ENCODE measurements at places on chromosomes 1 and 21.

DNA sequence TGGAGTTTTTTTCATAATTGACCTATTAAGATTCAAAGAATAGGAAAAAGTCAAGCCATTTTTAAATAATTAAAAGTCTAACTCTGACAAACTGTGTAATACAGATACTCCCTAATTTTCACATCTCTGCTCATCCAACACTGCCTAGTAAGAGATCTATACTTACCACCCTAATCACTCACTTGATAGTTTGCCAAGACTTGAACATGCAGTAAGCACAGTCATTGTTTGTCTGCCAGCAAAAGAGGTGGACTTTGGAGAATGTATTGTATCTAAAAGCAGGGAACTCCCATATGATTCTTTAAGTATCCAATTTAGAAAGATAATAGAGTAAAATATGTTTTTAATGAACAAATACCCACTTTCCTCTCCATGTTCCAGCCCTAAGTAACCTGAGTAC is 15.5 kb downstream of the TMEM59 start:
- DNase-seq, result no peak

- DNase-seq, result no peak
Observed at GRCh38 chr1:232554409-232554808, 75.5 kb downstream of the SIPA1L2 start.

GRCh38 chr1:21325231-21325718 is 35.0 kb upstream of the ECE1 start:
- DNase-seq, result peak; percentile 68

GRCh38 chr1:74180490-74180889 is 17.5 kb downstream of the LRRIQ3 start:
- no peak for DNase-seq

- DNase-seq, result no peak
Observed at GRCh38 chr1:116877141-116877818, 32.4 kb upstream of the PTGFRN start.

GRCh38 chr1:23909412-23909811 is 3.8 kb downstream of the CNR2 start:
- DNase-seq, result peak; percentile 41

- DNase-seq, result no peak
Observed at GRCh38 chr1:25814549-25815087, 5.1 kb upstream of the MTFR1L start.

DNA sequence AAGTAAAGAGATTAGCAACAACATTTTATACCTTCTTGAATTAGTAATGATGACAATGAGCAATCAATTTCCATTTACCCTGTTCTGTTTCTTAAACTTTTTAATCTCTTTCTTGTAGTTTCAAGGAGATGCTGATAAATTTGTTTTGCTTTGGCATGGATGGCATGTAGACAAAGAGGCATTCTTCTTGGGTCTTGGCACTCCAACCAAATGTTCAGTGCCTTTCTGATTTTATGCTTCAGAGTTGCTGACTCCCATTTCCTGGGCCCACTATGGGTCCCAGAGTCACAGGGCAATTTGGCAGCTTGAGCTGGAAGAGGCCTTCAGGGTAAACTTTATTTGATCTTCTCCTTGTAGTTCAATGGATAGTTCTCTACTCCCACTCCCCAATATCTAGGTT is 42.1 kb upstream of the OSBPL9 start:
- no peak for DNase-seq

DNA sequence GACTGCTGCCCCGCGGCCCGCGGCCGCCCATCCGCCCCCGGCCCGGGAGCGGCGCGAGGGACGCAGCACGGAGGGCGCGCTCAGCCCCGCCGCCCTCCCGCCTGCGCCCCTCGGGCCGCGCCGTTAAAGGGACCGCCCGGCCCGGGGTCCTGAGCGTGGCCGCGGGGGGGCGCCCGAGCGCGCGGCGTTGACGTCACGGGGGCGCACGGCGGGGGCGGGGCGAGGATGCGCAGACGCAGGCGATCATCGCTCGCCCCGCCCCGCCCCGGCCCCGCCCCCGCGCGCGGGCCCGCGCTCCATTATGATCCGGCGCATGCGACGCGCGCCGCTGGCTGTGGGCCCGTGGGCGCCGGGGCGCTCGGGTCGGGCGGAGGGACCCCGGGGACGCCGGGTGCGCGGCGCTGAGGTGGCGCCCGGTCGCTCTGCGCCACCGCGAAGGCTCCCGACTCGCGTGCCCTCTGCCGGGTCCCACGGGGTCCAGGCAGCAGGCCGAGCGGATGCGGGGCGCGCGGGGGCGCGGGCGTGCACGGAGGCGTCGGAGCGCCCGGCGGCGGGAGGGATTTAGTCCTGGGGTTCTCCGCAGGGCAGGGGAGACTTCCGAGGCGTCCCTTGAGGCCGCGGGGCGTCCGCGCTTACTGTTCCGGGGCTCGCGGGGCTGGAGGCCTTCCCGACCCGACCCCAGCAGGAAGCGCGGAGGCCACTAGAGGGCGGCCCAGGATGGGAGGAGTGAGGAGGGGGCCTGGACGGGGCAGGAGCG is at the start of gene DVL1:
Gene DVL1 (minus strand): TSS at position 163 of the 757 bp plus-strand sequence. CDS start 353 bp downstream, outside the sequence.
- peak; percentile 80 for DNase-seq

DNA sequence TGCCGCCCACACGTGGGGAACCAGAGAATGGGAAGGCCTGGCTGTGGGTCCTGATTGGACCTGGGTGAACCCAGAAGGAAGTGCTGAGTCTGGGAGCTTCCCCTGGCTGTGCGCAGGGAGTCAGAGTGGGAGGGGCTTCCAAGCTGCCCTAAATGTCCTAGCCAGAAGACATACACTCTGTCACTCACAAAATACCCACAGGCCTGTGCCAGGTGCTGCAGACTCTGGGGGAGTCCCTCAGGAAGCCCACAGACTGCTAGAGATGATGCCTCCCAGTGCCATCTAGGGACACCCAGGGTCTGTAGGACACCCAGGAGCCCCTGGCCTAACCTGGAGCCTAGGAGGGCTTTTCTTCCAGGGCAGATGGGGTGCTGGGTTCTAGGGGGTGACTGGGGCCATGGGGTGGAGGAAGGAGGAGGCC is 33.7 kb upstream of the LRP8 start:
- no peak for DNase-seq

DNA sequence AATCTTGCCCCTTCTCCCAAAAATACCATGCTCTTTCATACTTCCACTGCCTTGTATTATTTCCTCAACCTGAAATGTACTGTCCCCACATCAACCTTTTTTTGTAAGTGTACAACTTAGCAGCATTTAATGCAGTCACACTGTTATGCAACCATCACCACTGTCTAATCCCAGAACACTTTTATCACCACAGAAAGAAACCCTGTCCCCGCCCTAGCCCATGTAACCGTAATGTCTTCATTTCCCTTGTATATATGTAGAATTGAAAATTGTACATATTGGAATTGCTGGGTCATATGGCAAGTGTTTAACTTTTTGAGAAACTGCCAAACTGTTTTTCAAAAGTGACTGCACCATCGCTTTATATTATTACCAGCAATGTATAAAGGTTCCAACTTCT is 37.4 kb downstream of the PTP4A2 start:
- no peak for DNase-seq

- no peak for DNase-seq
Observed at GRCh38 chr1:46026531-46026930, 105.9 kb downstream of the PIK3R3 start.

DNA sequence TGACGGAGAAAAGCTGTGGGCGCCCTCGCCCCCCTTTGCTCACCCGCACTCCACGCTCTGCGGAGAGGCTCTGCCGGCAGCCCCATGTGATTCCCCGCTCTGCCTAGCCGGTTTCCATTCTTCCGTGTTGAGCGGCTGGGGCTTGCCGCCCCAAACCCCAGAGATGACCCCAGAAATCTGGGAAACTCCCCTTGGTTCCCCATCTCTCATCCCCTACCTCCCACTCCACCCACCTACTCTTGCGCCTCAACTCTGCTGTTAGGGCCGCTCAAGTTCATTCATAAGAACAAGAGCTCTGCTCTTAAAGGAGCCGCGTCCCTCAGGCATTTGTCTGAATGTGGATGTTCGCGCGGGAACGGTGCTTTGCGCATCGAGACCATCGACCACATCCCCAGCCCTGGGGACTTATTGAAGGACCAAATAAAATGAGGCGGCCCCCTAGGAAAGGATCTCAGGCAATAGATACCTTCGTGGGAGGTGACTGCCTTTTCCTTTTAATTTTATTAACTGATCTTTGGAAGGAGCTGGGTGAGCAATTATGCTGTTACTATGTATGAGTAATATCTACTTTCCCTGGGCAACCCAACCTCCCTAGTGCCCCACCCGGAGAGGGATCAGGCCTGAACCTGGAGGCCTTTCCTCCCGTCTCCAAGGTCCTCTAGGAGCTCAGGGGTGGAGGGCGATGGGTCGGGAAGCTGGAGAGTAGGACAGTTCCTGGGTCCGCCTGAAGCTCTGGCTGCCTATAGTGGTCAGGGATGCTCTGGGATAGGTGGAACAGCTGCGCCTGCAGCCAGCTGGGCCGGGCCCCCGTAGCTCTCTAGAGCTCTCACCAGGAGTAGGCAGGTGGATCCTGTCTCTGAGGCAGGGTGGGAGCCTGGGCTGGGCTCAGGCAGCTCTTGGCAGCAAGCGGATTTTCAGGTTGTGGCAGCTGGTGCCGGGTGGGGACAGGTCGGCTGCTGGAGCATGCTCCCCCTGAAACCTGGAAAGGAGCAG is 898 bp downstream of the MFSD2A start:
- peak; percentile 77 for DNase-seq

DNA sequence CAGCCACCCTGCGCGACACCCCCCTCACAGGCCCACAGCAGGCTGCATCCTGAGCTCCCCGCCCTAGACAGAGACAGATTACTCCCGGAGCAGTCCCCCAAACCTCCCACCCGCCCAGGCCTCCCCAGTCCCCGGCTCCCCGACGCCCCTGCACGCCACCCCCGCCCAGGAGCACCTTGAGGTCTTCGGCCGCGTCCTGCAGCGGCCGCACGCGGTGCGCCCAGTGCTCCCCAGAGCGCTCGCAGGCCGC is 731 bp downstream of the TRIM11 start:
- DNase-seq, result peak; percentile 56

DNA sequence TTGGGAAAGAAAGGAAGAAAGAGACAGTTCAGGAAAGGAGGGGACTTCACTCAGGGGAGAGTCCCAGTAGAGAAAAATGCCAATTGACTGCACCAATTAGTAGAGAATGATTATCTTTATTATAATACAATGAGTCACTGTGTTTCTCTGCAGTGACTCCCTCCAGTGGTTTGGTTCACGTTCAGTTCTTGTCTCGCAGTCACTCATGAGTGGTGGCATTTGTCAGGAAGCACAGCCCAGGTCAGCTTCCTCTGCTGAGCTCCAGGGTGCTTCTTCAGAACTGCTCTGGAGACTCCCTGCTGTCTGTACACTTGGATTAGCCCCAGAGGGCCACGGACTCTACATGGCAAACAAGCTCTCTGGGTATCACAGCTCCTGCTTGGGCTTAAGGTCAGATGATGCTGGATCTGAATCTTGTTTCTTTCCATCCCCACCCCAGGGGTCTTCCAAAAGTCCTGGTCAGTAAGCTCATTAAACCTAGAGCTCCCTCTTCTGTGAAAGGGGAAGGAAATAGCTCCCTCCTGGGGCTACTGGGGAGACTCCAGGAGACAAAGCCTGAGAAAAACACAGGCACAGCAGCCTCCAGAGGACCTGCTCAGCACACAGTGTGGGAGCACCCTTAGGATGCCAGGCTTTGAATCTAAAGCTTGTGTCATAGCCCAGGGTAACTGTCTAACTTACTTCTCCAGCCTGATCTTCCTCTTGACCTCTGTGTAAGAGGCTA is 619.0 kb downstream of the AJAP1 start:
- no peak for DNase-seq

GRCh38 chr1:74587888-74588287 is 75.5 kb upstream of the LRRC53 start:
- no peak for DNase-seq

DNA sequence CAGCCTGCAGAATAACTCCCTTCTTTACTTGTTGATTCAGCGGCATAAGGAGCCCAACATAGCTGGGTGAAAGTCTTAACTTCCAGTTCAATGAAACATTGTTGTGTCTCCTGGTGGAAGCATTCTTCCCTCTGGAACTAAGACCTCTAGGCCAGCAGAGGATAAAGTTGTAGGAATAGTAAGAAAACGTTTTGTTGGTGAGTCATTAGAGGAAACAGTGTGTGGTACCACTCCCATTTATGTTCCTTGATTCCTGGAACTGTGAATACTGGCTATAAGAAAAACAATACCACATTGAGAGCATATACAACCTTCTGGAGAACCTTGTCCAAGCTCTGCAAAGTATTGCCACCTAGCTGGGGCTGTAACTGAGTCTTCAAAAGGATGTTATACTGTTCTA is 737.4 kb upstream of the ZP4 start:
- DNase-seq, result no peak

- DNase-seq, result peak; percentile 44
Observed at GRCh38 chr1:176211396-176212165, 4.5 kb upstream of the COP1 start.

DNA sequence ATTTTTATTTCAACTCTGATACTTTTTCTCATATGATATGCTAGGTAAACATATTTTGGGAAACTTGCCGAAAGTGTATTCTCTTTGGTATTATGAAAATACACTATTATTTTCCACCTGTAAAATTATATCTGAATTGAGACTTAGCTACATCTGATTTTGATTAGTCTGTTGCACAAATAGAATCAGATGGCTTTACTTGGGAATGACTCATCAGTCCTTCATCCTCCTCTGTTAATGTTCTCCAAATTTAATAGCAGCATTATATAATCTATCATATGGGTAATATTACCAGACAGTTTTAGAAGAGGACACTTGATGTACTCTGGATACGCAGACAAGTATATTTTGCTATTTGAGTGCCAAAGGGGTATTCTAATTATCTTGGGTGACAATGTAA is 245.3 kb downstream of the CTH start:
- DNase-seq, result no peak

DNA sequence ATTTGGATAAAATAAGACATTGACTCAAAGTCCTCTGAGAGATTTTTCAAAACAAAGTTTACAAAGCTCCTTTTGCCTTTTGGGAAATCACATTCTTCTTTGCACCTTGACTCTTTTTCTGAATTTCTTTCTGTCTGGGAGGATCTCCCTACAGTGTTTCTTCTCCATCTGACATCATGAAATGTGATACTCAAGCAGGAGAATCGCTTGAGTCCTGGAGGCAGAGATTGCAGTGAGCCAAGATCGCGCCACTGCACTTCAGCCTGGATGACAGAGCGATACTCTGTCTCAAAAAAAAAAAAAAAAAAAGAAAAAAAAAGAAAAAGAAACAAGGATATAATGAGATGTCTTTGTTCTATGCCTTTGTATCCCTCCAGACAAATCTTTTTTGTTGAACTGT is 13.3 kb upstream of the GRIK1 start:
- DNase-seq, result no peak

DNA sequence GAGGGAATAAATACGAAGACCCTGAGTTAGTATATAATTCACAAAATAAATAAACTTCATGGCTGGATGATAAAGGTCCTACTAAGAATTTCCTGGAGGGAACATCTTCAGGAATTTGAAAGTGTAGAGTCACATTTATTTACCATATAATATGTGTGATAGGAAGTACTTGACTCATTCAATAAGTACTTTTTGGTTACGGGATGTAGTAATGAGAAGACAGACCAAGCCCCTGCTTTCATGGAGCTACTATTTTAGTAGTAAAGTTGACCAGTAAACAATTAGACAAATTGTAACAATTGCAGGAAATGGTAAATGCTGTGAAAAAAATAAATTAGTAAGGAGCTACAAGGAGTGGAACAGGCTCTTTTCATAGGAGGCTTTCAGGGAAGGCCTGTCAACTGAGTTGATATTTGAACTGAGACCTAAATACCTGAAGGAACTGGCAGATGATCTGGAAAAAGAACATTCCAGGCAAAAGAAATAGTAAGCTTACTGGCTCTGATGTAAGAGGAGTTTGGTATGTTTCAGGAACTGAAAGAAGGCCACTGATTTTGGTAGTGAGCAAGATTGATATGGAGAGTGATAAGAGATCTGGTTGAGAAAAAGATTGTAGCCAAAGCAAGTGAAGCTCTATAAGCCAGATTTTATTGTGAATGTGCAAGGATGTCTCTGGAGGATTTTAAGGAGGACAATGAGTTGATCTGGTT is 36.2 kb downstream of the CAMSAP2 start:
- DNase-seq, result no peak
